SJSA1 (cell line): ENCODE measurements at places on chromosomes 6 and 20.

DNA sequence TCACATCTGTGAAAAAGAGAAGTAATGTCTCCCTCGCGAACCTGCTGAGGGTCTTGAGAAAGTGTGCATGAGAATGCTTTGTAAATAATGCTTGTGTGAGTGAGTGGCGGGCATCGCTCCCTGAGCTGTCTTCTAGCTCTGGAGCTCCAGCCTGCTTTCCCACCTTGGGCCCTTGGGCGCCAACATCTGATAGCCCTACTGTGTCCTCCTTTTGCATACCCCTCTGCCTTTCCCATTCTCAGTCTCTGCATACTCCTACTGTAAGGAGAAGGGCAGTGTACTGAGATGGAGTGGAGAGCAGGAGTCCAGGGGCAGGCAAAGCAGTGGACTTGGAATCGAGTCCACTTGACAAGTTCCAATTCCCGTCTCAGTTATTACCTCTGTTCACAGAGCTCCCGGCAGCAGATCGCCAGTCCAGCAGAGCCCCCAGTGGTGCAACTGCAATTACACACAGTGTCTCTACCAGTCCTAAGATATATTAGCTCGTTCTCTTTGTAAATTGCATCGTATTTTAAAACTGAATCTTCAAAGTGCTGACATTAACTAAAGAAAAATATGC lies 847 bp upstream of the NCR2 start:
- no peak for DNase-seq

GRCh38 chr6:22737331-22737730 lies 168.0 kb downstream of the HDGFL1 start:
- DNase-seq: peak; percentile 19

DNA sequence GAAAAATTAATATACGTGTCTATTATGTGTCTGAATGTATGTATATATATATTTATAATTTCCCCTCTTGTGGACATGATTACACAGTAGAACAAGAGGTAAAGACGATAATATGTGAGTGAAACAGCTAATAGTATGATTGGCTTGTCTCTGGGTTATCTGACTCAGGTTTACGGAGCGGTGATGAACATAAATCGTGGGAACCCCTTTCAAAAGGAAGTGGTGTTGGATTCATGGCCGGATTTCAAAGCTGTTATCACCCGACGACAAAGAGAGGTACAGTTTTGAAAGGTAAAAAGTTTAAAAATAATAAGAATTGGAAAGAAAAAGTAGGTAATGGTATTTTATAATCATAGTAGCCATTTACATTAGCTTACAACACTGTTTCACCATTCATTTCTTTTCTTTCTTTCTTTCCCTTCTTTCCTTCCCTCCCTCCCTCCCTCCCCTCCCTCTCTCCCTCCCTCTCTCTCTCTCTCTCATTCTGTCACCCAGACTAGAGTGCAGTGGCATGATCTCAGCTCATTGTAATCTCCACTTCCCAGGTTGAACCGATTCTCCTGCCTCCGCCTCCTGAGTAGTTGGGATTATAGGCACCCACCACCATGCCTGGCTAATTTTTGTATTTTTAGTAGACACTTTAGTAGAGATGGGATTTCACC lies 15.9 kb downstream of the GLYATL3 start:
- DNase-seq: no peak

DNA sequence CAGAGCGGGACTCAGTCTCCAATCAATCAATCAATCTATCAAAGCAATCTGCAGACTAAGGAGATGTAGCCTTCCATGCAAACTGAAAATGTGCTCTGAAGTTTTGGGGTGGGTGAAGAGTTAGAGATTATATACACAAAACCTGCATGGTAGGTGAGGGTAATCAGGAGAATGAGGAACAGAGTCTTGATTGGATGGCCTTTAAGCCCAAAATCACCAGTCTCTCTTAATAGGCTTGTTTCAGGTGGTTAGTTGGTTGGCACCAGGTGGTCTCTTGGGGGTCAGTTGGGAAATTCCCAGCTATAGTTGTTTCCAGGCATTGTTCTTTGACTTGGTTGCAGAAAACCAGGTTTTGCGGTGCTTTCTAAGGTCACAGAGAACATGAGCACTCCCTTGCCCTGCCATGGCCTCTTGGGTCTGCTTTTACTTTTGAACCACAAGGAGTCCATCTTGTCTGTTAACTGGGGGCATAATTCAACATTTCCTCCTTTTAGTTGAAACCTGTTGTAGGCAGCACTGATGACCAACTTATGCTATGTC lies 33.3 kb upstream of the EIF2S2 start:
- DNase-seq: no peak

- DNase-seq: no peak
Measured at GRCh38 chr20:53535878-53536277, 57.8 kb downstream of the ZNF217 start.

GRCh38 chr20:40961686-40962640 lies 66.7 kb upstream of the TOP1 start:
- DNase-seq: no peak

DNA sequence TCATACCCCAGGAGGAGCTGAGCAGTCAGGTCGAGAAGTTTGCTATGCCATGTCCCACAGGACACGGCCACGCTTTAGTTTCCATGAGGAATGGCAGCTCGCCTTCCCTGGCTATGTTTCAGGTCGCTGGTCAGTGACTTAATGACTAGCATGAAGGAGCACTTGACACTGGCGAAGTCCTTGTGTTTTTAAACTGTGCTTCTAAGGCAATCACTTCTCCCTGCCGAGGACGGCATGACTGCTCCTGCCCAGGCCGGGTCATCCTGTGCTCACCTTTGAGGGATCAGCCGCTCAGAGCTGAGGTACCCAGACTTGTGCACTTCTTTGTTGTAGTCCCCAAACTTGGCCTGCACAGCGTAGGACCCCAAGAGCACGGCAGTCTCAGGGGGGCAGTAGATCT lies 34.1 kb downstream of the EZR start:
- no peak for DNase-seq

DNA sequence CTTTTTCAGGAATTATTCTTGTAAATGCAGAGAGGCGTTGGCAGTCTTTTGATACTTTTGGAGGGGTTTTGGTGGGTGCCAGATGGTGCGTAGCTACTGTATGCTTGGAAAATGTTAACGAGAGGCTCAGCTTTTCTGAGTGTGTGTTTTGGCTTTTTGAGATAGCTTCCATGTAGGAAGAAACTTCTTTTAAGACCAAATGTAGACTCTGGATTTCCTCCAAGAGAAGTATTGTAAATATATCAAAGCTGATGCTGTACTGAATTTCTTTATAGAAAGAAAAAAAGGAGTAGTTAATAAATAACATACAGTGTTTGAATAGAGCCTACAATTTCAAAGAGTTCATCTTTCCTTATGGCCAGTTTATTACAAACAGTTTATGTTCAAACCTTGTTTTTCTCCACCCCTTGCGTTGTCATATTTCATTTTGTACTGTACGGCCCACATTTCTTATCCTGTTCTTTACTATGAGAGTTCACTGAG lies 16.7 kb downstream of the TIAM2 start:
- DNase-seq: no peak

DNA sequence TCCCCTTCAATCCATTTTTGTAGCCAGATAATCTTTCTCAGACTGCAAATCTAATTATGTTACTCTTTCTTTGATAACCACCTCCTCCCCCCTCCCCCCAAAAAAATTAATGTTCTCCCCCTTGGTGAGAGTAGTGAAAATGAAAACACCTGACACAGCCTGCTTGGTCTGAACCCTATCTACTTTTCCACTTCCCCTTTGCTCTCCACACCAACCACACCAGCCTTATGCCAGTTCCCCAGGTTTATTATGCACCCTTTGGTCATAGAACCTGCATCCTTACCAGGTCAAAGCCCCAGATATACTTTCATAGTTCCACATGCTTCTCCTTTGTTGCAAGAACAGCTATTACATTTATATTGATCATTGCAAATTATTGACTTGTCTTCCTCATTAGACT lies 19.4 kb downstream of the PFDN4 start:
- no peak for DNase-seq

GRCh38 chr20:15072316-15072715 lies 734.9 kb upstream of the FLRT3 start:
- DNase-seq: no peak

DNA sequence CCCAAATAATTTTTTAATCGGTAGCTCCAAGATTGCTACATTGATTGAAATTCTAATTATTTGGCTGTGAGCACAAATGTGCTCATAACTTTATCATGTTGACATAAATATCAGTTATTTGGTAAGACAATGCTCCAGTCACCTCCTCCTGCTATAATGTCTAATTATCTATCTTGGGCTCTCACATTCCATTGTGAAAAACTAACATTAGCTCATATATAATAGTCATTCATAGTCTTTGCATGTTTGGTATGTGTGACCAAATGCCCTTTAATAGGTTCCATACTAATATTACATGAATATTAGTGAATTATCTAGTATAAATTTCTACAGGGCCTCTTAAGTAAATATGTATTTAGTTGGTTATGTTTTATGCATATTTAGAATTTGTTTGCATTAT lies 185.6 kb upstream of the MCHR2 start:
- no peak for DNase-seq

GRCh38 chr6:36263390-36264000 lies 6.4 kb upstream of the PNPLA1 start:
- no peak for DNase-seq

DNA sequence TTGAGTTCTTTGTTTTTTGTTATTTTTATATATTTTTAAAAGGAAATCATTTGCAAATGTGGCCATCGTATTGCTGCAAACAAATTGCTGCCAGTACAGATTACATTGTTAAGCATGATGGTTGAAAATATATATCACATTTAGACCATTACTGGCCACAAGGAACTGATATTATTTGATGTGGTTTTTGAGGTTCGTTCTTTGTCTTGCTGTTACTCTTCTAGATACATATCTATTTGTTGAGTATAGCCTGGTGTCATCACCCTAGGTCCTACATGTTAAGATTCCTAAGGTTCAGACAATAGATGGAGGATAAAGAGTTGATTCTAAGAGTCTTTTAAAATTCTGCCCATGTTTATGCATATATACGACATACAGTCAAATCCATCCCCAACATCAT lies 306.0 kb downstream of the FARS2 start:
- no peak for DNase-seq

DNA sequence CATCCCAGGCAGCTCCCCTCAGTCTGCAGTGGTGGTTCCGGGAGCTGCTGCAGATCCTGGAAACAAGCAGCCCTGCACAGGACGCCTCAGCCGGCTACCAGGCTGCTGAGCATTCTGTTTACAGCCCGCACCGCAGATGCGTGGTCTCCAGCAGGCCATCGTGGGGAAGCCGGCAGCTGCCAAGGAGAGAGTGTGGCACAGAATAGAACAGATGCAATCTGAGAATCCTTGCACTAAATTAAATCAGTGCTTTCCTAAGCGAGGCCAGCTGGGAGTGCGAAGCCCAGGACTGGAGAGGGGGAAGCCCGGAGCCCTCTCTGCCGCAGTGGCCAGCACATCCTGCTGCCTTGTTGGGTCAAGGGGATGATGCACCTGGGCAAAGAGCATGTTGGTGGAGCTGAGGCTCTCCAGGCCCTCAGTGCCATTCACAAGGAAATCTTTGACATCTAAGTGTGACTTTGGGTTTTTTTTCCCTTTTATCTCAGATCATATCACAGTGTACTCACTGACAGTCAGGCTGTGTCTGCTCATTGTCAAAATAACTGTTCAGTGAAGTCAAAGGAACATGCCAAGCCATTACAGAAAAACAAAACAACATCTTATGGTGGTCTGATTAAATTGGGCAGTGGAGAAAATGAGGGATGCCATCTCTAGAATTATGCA lies 118.1 kb downstream of the SYNDIG1 start:
- no peak for DNase-seq

DNA sequence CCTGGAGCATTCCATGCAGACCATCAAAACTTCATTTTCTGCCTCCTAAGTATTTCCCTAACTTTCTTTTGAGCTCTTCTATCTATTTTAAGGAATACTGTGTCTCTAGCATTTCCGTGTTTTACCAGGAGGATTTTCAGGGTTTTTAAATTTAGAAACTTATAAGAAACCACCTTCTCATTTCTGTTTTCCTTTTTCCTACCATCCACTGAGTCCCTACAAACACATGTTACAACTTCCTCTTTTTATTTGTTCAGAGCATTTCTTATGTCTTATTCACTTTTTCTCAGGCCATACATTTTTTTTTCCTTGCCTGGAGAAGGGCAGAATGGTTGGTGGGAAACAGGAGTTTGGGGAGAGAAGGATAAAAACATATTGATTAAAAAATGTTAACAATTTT lies 130.0 kb upstream of the BMP5 start:
- DNase-seq: no peak

GRCh38 chr6:22328474-22328873 lies 31.6 kb upstream of the PRL start:
- peak; percentile 48 for DNase-seq

GRCh38 chr20:51531141-51531710 lies 11.3 kb downstream of the NFATC2 start:
- DNase-seq: no peak

DNA sequence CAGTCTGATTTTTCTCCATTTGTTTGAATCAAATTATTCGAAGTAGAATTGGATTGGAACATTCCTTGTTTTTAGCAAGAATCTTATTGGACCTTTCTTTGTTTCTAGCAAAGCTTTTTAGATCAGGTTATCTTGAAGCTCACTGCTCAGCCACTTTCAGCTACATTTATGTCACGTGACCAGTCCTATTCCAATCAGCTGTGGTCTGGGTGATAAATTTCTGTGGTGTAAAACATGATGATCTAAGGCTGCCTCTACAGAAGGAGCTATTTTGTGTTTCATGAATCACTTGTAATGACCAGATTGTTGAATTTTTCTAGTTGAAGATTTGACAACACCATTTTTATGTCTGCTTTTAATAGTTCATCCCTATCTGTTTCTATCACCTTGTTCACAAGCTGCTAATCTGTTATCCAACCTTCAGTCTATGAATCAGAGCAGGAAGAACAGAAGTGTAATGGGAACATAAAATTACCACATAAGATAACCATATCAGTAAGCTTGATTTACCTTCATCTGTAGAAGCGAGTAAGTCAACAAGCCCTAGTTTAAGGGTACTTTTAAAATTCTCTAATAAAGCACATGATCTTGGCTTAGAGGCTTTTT lies 101.0 kb upstream of the MAP3K7 start:
- no peak for DNase-seq

DNA sequence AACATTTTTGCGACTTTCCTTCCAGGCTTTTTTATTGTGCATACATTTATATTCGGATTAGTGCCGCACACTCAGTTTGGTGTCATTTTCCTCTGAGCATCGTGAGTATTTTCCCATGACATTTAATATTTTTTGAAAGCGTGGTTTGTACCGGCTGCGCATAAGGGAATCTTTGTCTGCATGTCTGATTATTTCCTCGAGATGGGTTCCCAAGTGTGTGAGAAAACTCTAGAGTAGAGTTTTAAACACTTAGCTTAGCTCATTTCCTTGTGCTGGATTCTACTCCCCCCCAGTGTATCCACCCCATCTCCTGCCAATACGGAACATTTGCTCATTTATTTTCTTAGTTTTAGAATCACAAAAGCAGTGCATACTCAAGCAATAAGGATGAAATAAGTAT lies 94.3 kb downstream of the CDC5L start:
- DNase-seq: no peak

- DNase-seq: no peak
Measured at GRCh38 chr20:48502016-48502415, 325.8 kb downstream of the PREX1 start.
